ENCODE measurements at places on chromosomes 12 and 14.
A peak's percentile ranks its signal among the peaks of the same experiment; 100 is the strongest.

DNA sequence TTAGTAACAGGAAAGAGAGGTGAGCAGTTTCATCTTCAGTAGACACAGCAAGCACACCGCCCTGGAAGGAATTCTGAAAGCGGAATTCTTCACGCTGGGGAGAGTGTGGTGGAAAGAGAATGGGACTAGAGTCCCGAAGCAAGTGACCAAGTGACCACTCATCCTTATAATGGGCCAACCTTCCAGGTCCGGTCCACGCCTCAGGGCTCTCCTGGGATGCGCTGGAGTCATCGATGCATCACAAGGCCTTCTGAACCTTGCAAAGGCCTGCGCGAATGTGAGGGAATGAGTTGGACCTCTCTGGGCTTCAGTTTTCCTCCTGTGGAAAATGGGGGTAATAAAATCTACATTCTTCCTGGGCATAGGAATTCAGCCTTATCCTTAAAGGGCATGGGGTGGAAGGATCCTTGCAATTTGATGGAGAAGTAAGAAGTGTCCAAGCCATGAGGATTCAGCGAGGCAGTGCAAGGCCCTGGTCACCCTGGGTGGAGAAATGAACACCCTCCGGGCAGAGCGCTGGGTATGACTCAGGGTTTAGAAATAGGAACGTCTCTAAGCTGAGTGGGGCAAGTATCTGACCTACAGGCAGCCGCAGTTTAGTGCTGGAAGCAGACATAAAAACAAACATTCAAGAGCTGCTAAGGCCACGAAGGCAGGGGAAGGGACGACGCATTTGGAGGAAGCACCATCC lies 97.7 kb downstream of the SETD3 start:
- no peak for DNase-seq

DNA sequence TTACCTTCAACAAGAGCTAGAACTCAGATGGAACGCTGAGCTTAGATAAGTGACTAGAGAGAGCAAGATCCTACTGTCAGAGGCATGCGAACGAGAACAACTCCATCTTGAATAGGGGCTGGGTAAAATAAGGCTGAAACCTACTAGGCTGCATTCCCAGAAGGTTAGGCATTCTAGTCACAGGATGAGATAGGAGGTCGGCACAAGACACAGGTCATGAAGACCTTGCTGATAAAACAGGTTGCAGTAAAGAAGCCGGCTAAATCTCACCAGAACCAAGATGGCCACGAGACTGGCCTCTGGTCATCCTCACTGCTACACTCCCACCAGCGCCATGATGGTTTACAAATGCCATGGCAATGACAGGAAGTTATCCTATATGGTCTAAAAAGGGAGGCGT lies 59.6 kb upstream of the PLEKHG3 start:
- no peak for DNase-seq

DNA sequence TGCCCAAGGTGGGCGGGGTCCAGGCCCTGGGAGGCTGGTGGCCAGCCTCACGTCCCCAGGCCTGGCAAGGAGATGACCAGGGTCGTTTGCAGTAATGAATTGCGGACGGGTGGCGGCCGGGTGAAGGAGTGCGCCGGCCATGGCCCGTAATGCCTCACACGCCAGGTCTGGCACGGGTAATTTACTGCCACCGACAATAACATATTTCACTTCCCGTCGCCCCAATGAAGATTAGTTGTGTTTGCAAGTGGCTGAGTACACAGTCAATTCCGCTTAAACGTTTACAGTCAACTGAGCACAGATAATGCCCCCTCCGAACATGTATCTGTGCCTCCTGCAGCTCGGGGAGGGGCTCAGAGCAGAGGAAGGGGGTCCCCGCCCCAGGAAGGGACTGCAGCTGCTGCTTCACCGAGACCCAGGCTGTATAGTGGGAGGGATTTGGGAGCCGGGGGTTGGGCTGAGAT lies 48.3 kb downstream of the MVK start:
- DNase-seq: no peak

GRCh38 chr12:57627501-57628279 lies 5.3 kb downstream of the B4GALNT1 start:
- peak; percentile 44 for DNase-seq

GRCh38 chr12:58106195-58106594 lies 164.8 kb downstream of the ATP23 start:
- DNase-seq: no peak

DNA sequence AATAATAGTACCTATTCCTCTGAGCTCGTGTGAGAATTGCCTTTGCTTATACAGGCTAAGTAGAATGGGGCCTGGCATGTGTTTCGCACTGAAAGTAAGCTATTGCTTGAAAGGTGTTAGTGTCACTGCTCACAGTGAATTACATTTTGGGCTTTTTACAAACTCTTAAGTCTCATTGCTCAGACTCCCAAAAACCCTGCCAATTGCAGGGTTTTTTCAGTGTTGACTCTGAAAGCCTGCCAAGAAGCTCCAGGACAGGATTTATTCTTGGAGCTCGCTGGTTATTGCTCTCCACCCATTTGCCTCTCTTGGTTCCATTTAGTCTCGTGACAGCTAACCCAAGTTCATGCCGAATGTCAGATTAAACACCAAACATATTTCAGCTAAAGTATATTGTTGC lies 39.8 kb downstream of the NOPCHAP1 start:
- DNase-seq: no peak

Data from activated naive CD8-positive, alpha-beta T cell treated with anti-CD3 and anti-CD28 coated beads, Interleukin-2, amount 50 U/mL, for 24 hours (primary cell).